Hippocampal formation (tissue), 2 donors: ENCODE measurements at places on chromosomes 7 and 10.

DNA sequence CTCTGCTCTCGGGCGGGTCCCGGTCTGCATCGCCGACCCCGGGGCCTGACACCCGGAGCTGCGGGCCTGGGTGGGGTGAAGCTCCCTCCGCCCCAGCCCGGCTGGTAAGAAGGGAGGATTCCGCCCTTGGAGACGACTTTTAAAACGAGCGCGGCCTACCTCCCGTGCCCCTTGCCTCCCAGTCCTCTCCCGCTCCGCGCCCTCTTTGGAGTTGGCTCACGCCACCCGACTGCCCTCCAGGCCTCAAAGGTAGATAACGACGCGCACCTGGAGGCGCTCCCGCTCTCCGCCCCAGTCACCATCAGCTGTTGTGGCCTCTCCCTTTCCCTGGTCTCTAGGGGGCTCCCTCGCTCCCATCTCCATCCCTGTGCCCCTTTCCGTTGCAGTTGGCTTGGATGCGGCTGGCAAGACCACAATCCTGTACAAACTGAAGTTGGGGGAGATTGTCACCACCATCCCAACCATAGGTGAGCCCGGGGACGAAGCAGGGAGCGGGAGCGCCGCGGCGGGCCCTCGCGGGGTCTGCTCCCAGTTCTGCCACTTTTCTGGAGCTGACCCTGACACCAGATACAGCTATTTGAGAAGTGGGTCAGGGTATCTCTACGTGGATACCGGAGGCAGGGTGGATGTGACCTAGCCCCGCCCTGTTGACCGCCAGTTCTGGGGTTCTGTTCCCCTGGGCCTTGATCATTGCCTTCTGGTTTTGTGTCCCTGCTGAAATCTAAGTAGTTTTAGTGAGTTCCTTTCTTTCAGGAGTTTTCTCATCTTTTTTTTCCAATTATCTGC is 679 bp downstream of the ARF5 start:
- DNase-seq: peak; percentile 24

DNA sequence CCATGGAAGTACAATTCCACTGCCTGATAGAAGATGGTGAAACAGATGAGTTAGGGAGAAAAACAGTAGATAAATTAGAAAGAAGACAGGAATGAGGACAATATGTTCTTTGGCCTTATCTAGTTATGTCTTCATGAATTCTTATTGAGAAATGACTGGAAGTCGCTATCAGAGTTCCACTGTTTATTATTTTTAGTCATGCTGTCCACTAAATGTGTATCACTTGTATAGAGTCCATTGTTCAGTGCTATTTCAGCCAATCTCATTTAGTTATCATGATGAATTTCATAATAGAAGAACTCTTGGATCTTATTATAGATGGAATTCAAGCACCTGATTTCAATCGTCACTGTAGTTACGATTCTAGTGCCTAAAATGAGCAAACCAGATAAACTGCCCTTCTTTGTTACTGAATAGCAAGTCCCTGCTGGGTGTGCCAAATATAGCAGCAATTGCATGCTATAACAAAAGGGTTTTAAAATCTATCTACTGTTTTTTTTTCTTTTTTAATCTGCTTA is 177.7 kb upstream of the COL1A2 start:
- DNase-seq: no peak

GRCh38 chr7:6169805-6170520 is 102.5 kb downstream of the CYTH3 start:
- DNase-seq: no peak

DNA sequence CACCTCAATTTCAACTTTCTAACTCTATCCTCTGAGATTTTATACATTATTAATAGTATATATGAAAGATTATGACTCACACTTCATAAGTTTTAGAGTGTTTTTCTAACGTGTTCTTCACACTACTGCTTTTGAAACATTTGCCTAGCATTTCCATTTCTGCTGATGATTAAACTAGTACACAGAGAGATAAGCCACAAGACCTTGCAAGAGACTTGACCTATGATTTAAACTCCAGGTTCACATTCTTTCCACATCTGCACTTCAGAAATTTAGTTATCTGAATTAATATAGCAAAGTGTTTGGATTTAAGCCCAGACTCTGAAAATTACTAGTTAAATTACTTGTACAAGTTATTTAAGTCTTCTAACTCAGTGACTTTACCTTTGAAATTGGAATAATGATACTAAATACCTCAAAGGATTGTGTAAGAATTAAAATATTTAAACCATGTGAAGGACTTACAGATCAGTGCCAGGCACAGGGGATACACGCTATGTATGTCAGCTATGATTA is 66.6 kb downstream of the PCLO start:
- no peak for DNase-seq

DNA sequence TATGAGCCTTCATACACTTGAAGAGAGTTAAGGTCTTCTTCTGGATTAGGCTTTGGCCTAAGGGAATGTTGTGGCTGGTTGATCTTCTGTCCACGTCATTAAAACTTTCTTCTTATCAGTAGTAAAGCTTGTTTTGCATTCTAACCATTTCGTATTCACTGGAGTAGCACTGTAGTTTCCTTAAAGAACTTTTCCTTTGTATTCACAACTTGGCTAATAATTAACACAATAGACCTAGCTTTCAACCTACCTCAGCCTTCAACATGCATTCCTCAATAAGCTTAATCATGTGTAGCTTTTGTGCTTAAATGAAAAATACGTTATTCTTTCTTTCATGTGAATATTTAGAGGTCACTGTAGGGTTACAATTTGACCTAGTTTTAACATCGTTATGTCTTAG is 42.8 kb downstream of the AKR1C8 start:
- DNase-seq: no peak
